IPS DF 19.7 (cell line): ENCODE measurements at places on chromosomes 12 and 14.
A peak's percentile ranks its signal among the peaks of the same experiment; 100 is the strongest.

DNA sequence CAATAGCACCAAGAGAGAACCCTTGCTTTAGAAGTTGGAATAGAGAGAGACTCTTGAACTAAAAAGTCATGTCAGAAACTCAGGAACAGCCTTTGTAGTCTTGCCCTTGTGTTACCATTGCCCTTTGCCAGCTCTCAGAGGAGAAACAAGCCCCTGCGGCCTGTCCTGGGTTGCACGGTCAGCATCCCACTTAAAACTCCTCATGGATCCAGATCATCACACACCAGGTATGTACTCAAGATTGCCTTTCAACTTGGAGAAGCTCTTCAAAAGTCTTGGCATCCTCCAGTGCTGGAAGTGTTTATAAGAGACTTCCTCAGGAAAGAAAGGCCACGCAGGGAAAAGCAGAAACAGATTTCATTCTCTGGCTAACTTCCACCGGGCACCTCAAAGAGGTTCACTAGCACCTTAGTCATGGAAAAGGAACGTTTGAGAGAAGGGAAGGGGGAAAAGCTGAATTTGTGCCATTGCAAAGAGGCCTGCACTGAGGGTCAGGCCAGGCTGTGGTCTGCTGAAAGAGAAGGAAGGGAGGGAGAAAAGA lies 594.2 kb downstream of the MED13L start:
- no peak for DNase-seq

DNA sequence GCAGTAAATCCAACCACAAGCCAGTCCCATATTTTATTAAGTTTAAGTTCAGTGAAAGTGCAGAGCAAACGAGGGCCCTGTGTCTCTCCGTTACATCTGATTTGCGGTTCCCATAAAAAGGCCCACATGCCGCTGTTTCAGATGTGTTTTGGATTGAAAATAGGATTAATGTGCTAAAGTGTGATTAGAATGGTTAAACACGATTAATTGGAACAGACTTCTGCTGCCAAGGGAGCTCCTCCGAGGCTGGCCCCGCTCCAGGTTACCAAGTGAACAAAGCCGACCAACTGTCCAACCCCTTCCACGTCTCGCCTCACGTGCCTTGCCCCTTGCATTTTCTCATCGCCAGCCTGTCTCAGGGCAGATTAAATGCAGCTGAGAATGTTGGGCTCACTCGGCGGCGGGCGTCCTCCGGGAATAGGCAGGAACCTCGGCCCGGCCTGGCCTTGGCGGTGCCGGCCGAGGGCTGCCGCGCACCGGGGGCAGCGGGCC lies 166.5 kb upstream of the GSC start:
- DNase-seq, result no peak

DNA sequence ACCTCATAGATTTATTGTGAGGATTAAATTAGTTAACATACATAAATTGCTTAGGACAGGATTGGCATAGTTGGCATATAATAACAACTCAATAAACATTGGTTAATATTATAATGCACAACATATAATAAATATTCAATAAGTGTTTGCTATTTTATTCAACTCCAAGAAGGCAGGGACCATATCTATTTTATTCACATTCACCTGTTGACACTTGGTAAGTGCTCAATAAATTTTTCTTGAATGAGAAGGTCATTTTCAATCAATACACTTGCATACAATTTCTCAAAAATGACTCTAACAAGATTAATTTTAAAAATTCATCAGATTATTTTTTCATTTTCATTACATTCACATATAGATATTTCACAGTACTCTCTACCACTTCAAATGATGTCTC lies 12.4 kb upstream of the NUP107 start:
- no peak for DNase-seq

GRCh38 chr14:104747876-104748275 lies 5.1 kb upstream of the SIVA1 start:
- no peak for DNase-seq

GRCh38 chr12:101962486-101962885 lies 85.1 kb downstream of the DRAM1 start:
- no peak for DNase-seq

- DNase-seq, result no peak
Measured at GRCh38 chr12:38384816-38385378, 68.3 kb downstream of the ALG10B start.

DNA sequence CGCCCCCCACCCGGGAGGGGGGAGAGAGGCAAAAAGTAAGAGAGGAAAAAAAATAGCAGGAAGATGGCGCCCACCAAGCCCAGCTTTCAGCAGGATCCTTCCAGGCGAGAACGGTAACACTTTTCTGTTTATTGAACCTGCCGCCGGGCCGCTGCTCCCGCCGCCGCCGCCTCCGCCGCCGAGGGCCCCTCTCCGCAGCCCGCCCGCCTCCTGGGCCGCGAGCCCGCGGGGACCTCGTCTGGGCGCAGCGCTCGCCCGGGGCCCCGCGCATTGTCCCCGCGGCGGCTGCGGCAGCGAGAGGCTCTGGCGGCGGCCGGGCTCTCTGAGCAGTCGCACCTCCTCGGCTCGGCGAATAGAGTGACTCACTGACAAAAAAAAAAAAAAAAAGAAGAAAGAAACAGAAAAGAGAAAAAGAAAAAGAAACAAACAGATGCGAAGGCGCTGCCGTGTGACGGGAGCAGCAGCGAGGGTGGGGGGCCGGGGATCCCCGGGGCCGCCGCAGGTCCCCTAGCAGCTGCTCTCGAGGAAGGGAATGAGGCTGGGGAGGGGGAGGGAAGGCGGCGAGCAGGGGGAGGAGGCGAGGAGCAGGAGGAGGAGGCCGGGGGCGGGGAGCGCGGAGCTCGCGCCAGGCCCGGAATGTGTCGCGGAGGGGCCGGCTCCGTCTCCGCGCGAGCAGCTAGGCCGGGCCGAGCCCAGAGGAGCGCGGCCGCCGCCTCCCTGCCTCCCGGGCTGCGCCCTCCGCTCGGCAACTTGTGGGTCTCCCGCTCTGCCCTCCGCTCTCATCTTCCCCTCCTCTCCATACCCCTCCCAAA lies 781 bp downstream of the NPAS3 start:
- DNase-seq, result no peak

GRCh38 chr12:120402217-120402616 lies 33.3 kb upstream of the MSI1 start:
- DNase-seq, result no peak

GRCh38 chr12:89433634-89434033 lies 81.3 kb upstream of the DUSP6 start:
- no peak for DNase-seq

DNA sequence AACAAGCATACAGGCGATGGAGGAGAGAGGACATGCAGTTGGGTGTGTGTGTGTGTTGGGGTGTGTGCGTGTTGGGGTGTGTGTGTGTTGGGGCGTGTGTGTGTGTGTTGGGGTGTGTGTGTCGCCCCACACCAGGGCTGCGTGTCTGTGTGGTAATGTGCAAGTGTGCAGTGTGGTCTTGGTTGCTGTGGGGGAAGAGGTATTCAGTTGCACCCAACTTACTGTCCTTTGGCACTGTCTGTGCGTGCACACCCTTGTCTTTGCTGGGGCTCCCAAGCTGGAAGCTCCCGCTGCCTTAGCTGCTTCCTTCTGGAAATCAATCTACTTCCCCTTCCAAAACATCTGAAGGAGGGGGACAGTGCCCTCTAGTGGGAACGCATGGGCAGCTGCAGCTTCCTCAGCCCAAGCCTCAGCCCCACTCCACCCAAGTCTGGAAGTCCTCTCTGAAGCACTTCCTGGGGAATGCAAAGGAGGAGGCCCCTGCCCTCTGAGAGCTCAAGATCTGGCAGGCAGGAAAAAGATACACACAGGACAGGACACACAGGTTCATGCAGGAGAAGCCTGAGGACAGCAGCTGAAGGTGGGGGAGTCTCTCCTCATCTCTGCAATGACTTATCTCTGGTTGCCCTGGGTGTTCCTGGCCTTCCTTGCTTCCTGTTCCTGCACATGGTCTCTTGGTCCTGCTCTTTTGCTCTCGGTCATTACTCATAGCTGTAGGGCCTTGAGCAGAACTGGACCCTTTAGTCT lies 13.1 kb downstream of the ASIC1 start:
- DNase-seq, result no peak

DNA sequence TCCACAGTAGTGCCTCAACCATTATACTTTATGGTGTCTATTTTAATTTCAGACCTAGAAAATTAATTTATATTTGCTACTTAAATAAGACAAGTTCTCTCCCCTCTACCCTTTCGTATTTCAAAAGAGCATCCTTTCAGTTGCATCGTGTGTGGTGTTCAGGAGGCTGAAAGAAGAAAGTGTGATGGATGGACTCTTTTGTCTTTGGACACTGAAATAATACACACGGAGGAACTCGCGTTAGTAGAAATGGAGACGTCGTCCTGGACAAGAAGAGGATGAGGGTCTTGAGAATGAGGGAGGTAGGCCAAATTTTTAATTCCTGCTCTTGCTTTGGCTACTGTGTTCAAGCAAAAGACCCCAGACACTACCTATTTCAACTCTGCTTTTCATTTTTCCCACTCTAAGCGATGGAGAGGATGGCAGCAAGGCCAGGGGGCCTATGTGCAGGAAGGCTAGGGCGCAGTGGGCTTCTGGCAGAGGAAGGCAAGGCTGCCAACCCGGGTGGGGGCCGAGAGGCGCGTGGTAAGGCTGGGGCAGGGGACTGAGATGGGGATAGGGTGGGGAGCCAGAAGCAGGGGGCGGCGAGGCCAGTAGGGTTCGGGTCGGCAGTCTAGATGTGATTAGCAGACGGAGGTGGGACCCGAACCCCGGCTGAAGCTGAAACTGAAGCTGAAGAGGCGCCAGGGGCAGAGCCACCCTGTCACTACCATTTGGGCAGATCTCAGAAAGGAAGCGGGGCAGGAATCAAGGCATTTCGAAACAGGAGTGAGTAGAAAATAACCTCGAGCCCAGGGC lies 722 bp downstream of the TMED8 start:
- DNase-seq, result no peak

- peak; percentile 52 for DNase-seq
Measured at GRCh38 chr12:88580051-88580871, at the start of gene KITLG. Gene KITLG, minus strand, starts transcription at chr12:88580471. Its CDS starts 193 bp downstream, at chr12:88580278.

DNA sequence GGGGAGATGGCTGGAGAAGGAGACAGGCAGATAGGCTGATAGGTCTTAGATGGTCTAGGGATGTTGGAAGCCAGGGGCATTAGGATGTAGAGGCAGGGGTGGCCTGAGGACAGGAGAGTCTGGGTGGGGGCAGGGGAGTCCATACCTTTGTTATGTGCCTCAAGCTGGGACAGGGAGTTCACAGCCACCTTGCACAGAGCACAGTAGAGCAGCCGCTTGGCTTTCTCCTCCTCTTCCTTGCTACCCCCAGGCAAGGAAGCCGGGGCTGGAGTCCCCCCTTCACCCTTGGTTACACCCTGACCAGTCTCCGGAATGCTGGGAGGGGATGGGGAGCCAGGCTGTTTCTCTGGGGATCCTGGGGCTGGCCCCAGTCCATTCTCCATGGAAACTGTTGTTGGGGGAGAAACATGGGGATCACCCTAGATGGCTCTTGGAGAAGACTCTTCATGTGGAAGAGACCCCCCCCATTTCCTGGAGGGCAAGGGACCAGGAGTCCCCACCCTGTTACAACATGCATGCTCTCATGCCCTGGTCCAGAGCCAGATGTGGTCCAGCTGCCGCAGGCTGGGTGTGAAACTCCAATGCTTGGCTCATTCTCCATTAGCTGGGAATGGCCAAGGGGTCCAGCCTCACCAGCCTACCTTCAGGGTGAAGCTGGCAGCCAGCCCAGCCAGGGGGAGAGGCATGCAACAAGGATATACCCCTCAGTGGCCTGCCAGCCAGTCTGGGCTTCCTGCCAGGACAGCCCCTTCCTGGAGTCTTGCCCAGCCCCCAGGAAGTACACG lies 7.2 kb upstream of the GPR84 start:
- no peak for DNase-seq

DNA sequence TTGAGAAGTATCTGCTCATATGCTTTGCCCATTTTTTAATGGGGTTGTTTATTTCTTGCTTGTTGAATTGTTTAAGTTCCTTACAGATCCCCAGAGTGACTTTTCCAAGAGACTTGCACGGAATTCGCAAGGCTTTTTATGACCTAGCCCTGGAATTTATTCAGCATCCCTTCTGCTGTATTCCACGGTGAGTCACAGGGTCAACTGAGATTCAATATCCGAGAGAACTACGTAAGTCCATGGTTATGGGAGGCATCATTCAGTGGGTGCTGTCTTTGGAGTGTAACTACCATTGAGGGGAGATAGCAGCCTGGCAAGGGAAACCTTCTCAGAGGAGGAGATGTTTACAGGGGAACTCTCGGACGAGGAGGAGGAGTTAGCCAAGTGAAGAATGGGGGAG lies 20.9 kb upstream of the GPRC5A start:
- no peak for DNase-seq

GRCh38 chr12:47811581-47812484 lies 7.9 kb downstream of the HDAC7 start:
- DNase-seq, result no peak

DNA sequence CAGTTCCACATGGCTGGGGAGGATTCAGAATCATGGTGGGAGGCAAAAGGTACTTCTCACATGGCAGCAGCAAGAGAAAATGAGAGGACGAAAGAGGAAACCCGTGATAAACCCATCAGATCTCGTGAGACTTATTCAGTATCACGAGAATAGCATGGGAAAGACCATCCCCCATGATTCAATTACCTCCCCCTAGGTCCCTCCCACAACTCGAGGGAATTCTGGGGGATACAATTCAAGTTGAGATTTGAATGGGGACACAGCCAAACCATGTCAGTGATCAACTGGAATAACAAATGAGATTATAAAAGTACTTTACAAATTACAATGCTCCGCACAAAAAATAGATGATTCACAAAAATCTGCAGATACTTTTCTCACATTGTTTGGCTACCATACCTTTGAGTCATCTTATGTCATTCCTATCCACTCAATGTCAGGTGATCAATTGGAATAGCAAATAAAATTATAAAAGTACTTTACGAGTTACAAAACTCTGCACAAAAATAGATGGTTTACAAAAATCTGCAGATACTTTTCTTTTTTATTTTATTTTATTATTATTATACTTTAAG lies 338.9 kb downstream of the C12orf50 start:
- no peak for DNase-seq

- DNase-seq, result no peak
Measured at GRCh38 chr12:57008178-57008577, 1.8 kb upstream of the ZBTB39 start.

GRCh38 chr12:93796729-93797128 lies 119.6 kb downstream of the CRADD start:
- no peak for DNase-seq

- DNase-seq, result no peak
Measured at GRCh38 chr14:105885561-105886320, 359.4 kb downstream of the TMEM121 start.

GRCh38 chr14:88128816-88129215 lies 123.9 kb downstream of the GPR65 start:
- no peak for DNase-seq

DNA sequence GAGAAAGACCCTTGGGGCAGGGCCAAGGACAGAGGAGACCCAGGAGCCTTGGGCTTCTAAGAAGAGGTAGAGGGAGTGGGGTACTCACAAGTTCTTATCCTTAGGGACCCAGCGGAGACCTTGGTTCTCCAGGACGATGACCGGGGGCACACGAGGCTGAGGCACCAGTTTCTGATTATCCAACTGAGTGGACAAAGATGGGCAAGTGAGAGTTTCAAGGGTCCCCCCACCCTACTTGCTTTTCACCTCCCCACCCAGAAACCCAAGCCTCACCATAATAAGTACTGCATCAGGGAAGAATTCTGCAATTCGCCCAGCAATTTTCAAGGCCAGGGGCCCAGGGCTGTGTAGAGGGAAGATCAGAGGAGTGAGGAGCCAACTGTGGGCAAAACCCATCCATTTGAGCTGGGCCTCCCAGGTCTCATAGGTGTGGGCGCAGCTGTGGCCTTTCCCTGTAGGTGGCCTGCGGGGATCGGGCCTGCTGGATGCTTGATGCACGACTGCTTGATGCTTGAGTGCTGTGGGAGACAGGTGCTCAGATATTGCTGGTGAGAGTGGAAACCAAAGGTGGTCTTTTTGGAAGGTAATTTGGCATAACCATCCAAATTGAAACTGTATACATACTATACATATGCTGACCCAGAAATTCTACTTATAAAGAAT lies 2.0 kb downstream of the EMC9 start:
- DNase-seq, result no peak
